Fibroblast of the conjunctiva (primary cell): ENCODE measurements at places on chromosomes 7 and 10.
A peak's percentile ranks its signal among the peaks of the same experiment; 100 is the strongest.

DNA sequence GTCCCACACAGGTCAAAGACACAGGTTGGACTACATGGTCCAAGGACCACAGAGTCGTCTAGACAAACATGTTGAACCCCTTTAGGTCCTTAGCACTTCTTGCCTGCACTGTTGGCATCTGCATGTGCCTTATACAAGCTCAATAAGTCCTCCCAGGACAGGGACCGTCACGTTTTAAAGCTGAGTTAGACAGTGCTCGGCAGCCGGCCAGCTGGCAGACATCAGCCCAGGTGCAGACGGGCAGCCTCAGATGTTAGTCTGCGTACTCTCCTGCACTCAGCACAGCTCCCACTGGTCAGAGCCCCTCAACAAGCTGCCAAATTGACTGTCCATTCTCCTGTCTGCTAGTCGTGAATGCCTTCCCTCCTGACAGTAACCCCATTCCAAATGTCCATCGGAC lies 34.9 kb downstream of the PARP12 start:
- DNase-seq: no peak

GRCh38 chr7:67692425-67692824 lies 695.8 kb downstream of the TYW1 start:
- DNase-seq: peak; percentile 1

DNA sequence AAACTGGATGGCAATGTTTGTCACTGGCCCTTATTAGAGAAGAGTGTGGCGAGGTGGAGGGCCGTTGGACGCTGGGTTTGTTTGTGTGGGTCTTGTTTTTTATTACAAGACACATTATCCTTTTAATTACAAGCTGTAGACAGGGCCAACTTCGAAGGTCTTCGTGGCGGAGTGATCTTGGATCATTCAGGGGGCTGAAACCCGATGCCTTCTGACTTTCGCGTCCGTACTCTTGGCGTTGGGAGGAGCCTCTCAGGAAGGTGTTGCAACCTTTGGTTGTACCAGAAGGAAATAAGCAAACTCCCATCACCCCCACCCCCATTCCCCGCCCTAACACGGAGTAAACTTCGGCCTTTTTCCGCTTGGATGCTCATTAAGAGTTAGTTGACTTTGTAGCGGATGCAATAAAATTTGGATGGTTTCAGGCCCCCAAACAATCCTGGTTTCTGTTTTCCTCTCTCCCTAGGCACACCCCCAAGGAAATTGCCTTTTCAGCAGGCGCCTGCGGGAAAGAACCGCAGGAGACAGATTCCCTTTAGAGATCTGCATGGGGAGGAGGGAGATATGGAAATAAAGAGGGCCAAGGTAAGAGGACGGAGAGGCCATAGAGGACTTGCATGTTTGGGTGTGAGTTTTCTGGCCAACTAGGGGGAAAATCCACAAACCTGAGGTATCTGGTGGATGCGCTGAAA lies 294.5 kb upstream of the NFE2L3 start:
- no peak for DNase-seq

DNA sequence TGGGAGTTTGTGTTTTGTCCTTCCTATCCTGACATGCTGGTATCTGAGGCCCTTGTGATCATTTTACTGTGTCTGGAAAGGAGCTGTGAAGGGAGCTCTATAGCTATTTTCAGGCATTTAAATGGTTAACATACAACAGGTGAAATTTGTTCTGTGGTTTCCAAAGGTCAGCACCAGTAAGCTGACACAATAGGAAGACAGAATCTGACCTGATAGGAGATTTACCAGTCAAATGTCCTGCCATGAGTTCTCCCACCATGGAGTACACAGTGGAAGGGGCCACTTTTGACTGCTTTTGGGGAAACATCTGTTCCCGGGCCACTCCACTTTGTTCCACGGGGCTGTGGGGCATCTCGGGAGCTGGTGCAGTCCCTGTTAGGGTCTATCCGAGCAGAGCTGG lies 17.6 kb downstream of the FKBP6 start:
- no peak for DNase-seq

GRCh38 chr10:29248158-29248557 lies 40.7 kb upstream of the LYZL1 start:
- no peak for DNase-seq

DNA sequence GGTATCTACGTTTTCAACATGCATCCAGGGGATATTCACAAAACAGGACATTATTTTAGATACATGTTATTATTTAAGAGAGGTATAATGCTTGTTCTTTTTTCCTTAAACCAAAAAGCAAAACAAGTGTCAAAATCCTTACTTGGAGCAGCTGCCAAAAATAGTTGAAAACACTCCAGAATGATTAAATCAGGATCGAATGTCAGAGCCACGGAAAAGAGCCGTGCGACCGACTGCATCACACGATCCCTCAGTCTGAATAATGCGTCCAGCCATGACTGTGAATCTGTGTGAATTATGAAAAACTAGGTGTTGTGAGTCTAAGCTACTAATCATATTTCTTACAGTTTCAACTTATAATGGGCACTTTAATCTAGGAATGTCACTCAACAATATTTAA lies 126.0 kb downstream of the PARD3 start:
- DNase-seq: no peak

GRCh38 chr10:84375011-84375410 lies 46.6 kb downstream of the CCSER2 start:
- peak; percentile 49 for DNase-seq

- no peak for DNase-seq
These were observed 10.8 kb upstream of the SLC25A28 start for GRCh38 chr10:99630991-99631390.

DNA sequence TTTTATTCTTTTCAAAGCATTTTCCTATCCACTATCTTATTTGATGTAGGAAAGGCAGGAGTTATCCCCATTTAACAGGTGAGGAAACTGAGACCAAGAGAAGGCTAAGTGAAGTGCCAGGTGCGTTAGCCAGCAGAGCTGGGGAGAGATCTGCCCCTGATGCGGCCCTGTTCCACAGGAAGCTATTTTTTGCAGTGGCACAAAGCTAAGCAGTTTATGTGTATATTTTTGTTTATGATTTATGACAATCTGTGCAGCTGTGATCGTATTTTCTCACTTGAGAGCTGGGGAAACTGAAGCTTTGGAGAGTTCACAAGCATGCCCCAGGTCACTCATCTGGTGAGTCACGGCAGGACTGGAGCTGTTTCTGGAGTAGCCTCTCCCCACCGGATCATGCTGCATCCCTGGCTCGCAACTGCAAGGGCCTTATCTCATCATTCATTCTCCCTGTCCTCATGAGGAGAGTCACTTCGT lies 38.8 kb downstream of the SLC29A3 start:
- DNase-seq: no peak

GRCh38 chr7:151398446-151399304 lies 11.2 kb downstream of the WDR86 start:
- DNase-seq: no peak

GRCh38 chr10:63171255-63171855 lies 38.2 kb downstream of the NRBF2 start:
- no peak for DNase-seq

DNA sequence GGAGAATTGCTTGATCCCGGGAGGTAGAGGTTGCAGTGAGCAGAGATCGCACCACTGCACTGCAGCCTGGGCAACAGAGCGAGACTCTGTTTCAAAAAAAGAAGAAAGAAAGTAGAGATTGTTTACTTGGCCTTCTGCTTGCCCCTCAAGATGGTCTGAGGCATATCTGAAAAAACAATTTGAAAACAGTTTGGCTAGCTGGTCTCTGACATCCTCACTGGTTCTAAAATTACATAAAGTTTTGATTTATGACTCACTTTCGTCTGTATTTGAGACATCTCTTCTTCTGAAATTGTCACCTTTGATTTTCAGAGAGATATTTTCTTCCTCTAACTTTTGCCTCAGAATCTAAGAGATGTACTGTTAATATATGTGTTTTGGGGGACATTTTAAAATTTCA lies 49.6 kb upstream of the HELLS start:
- DNase-seq: no peak

GRCh38 chr7:102889851-102890250 lies 22.9 kb upstream of the LRRC17 start:
- DNase-seq: no peak

DNA sequence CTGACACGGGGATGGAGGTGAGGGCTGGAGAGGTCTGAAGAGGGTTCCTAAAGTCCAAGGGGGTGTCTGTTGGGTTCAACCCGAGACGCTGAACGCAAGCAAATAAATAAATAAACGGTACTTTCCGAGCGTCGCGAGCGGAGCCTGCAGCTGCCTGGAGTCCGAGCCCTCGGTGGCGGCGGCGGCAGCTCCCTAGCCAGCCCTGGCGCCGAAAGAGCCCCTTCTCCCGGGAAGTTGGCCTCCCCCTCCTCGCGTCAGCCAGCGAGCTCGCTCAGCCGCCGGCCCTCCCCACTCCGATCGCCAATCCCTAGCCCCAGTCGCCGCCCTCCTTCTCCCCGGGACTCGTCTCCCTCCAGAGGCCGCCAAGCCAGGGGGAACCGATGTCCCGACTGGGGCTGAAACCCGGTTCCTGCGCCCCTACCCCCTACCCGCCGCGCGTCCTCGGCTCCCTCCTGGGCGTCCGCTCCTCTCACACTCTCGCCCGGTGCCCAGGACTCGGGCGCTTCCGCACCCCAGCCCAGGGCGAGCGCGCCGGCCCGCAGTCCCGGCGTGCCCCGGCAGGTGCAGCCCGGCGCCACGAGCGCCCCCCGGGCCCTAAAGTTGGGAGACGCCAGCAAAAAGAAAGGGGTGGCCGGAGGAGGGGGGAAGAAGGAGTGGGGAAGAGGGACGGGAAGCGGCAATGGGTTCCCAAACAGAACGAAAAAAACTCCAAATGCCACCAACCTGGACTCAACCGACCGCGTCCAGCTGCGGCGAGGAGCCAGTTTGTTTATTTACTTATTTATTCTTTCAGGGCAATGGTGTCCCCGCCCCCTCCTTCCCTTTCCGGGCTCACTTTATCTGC lies at the start of gene GFRA1:
TSS of gene GFRA1 (minus strand) at position 767 of the 844 bp plus-strand sequence. CDS start 1,177 bp downstream, outside the sequence.
- no peak for DNase-seq

DNA sequence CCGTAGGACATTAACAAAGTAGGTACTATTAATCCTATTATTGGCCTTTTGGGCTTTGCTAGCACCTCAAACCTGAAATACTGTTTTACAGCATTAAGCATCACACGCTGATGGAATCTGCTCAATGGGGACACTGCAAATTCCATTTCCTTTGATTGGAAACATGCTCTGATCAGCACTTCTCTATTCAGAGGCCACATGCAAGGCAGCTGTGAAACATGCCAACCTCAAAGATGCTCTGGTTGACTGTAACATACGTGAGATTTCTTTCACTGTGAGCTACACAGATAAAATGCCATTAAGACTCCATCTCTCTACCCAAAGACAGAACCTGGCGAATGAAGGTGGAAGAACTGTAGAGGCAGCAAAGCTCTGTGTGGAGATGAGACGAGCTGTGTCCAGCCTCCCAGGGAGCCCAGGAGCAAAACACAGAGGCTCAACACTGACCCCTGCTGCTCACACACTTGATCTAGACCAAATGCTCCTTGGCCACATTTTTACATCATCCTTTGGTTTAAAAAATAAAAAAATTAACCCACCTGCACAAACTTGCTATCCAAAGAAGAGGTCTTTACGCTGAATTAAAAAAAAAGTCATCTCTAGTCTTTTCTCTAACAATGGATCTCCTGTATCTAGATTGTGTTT lies 8.0 kb downstream of the RSU1 start:
- no peak for DNase-seq

DNA sequence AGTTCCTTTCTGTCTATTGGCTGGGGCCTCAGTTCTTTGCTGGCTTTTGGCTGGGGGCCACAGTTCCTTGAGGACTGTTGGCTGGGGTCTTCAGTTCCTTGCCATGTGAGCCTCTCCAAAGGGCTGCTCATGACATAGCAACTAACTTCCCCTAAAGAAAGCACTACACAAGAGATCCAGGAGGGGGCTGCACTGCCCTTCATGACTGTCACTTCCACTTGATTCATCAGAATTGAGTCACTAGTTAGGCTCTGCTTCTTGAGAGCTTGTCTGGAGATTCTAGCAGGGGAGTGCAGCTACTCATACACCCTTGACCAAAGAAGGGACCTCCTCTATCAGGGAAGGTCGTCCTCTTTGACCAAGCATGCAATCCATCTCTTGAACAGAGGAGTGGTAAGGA lies 38.0 kb upstream of the MKX start:
- DNase-seq: peak; percentile 21

DNA sequence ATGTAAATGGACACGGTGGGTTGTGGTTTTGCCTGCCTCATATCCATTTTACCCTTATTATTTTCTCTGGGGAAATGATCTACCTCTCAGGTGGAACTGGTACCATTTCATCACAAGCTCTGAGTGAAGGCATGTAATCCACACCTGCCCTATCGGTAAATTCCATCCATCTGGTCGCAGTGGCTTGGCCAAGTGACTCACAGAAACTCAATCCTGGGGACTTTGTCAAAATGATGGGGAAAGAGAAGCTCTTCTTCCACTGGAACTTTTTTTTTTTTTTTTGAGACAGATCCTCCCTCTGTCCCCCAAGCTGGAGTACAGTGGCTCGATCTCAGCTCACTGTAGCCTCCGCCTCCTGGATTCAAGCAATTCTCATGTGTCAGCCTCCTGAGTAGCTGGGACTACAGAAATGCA lies 48.2 kb upstream of the ANKRD1 start:
- no peak for DNase-seq

DNA sequence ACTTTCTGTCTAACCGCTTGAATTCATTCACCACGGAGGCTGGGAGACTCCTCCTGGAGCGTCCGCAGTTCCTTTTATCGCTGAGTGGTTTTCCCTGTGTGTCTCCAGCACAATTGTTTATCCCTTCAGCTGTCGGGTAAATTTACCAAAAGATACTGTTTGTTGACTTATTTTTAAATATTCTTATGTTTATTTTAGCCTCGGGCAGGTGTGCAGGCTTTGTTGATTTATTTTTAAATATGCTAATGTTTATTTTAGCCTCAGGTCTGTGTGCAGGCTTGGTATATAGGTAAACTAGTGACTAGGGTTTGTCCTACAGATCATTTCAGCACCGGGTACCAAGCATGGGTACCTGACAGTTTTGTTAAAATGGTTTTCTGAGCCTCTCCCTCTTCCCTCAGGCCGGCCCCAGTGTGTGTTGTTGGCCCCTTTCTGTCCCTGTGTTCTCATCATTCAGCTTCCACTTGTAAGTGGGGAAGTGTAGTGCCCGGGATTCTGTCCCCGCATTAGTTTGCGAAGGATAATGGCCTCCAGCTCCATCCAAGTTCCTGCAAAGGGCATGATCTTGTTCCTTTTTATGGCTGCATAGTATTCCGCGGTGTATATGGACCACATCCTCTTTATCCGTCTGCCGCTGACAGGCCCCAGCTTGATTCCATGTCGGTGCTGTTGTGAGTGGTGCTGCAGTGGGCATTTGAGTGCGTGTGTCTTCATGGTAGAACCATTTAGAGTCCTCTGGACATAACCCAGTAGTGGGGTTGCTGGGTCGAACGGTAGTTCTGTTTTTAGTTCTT lies 5.3 kb downstream of the GET4 start:
- DNase-seq: no peak

DNA sequence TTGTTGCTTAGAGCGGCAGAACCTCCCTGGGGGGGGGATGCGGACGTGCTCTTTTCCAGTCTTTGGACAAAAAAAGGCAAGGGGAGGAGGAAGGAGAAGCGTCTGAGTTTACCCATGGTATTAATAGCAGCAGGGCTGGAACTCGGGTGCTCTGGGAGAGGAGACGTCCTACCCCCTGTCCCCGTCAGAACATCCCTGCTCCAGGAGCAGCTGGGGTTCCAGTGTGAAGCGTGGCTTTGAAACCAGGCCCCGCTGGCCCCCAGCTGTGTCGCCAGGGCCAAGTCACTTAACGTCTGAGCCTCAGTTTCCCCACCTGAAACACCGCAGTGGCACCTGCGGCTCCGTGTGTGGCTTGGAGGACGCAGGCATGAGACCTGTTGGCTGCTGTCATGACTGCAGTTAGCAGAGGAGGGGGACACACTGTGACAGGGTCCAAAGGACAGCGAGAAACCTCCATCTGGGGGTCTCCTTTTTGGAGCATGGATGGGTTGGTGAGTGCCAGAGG lies 1.4 kb downstream of the AMZ1 start:
- no peak for DNase-seq
